Stimulated activated CD8-positive, alpha-beta memory T cell treated with anti-CD3 and anti-CD28 coated beads, Interleukin-2, amount 100 ng/mL, for 1 hour (primary cell): ENCODE measurements at places on chromosomes 6 and 20.

DNA sequence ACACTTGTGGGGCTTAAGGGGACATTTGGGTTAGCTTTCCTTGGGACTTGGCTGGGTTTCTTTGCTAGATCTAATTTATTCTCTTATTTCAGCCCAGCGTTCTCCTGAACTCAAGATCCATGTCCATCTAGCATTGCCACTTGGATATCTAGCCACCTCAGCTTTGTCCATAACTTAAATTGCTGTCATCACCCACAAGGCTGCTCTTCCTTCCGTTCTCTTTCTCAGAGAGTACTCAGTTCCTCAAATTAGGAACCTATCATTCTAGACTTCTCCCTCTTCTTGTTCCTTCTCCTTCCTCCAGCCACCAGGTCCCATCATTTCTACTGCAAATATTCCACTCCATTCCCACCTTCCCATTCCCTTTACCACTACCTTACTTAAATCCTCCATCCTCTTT is 4.3 kb downstream of the SMIM26 start:
- no peak for DNase-seq

- no peak for DNase-seq
Observed at GRCh38 chr6:107331409-107332386, 127.7 kb downstream of the PDSS2 start.

DNA sequence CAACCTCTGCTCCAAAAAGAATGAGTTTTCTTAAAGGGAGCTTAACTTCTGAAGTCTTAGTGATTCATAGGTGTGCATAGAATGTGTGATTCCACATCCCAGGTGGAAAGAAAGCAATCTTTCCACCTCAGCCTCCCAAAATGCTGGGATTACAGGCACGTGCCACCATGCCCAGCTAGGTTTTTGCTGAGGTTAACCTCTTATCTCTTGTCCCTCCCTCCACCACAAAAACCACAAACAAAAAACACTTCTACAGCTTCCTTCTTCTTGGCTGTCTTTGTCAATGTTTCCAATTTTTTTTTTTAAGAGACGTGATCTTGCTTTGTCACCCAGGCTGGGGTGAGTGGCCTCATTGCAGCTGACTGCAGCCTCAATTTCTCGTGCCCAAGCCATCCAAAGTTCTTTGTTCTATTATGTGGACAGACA is 8.1 kb upstream of the CSE1L start:
- no peak for DNase-seq

- no peak for DNase-seq
Observed at GRCh38 chr6:162974685-162975084, 246.9 kb downstream of the PACRG start.

- DNase-seq: no peak
Observed at GRCh38 chr20:19336631-19337030, 124.2 kb downstream of the SLC24A3 start.

- DNase-seq: no peak
Observed at GRCh38 chr20:8074931-8075330, 55.4 kb upstream of the TMX4 start.

- DNase-seq: no peak
Observed at GRCh38 chr20:58251979-58252591, 23.6 kb upstream of the ANKRD60 start.
